Activated CD8-positive, alpha-beta memory T cell treated with anti-CD3 and anti-CD28 coated beads, Interleukin-2, amount 10 ng/mL, durations not matched to agents 7 days and 5 days (primary cell): ENCODE measurements at places on chromosomes 11 and 22. TPM values are rescaled to one million over a fixed set of nuclear protein-coding genes. Genes with fewer than 3 reads are reported as not detected.

- no peaks in the 10 kb centered on the region for H3K27me3 ChIP-seq
- H3K27ac ChIP-seq, result peak overlapping the region; percentile 76
- peak; percentile 53 for DNase-seq
- H3K4me1 ChIP-seq, result peaks cover 70% of the 10 kb centered on the region
- peak overlapping the region; percentile 44 for H3K4me3 ChIP-seq
- H3K36me3 ChIP-seq, result peaks cover 29% of the 10 kb centered on the region
Measured at GRCh38 chr22:26586556-26587325, 3.2 kb downstream of the TPST2 start.

DNA sequence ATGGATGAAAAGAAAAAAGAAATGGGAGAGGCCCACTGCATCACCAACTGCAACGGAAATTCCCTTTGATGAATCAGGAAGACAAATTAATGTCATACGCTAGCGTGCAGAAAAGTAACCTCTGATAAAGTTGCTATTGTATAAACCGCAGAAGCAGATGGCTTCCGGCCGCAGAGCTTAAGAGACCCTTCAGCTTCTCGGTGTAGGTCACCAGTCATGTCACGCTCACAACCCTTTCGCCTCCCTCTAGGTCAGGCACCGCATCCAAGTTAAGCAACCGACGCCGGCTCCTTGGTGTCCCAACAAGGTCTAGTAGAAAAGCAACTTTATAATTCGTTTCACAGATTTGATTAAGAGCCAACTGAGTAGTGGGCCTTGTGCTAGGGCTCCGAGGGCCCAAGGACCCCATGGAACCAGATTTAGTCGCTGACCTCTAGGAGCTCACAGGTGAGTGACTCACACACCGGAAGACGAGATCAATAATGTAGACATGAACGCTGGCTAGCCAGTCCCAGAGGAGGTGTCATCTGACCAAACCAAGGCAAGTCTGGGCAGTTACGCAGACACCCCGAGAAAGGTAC lies 1.2 kb upstream of the ZFP91 start:
- H3K36me3 ChIP-seq, result peaks cover 30% of the 10 kb centered on the region
- no peaks in the 10 kb centered on the region for H3K27me3 ChIP-seq
- H3K27ac ChIP-seq, result peak overlapping the region; percentile 95
- H3K4me1 ChIP-seq, result peaks cover 44% of the 10 kb centered on the region

Gene NRGN
- total RNA-seq, result 6.6 TPM

Gene CTSW
- total RNA-seq, result 339 TPM

Gene TTC36
- 0.66 TPM for total RNA-seq
